Stimulated activated CD4-positive, alpha-beta T cell treated with anti-CD3 and anti-CD28 coated beads, Interleukin-4, amount 100 ng/mL, for 48 hours (primary cell): ENCODE measurements at places on chromosomes 12 and 14.

GRCh38 chr14:59100205-59100604 lies 88.3 kb upstream of the DAAM1 start:
- no peak for DNase-seq

DNA sequence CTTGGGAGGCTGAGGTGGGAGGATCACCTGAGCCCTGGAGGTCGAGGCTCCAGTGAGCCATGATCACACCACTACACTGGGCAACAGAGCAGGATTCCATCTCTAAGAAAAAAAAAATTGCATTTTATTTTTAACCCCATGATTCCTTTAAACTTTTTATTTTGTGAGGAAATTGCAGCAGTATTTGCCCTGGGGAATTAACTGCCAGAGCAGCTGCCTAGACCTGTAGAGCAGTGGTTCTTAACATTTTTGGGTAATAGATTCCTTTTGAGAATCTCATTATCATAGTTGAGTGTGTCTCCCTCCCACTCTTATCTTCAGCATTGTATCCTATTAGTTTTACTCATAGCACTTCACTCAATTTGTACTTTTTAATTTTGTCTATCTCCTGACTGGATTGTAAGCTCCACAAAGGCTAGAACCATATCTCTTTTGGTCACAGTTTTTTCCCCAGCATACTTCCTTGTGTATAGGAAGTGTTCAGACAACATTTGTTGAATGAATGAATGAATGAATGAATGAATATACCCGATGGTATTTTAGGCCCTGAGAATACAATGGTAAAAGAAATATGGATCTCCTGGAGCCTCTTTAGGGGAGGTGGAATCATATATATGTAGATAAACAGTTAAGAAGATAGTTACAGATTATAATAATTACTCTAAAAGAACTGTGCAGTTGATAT lies 40.6 kb downstream of the BRMS1L start:
- no peak for DNase-seq

GRCh38 chr12:27331927-27332324 lies 710 bp upstream of the BMAL2 start:
- DNase-seq, result no peak

- no peak for DNase-seq
Measured at GRCh38 chr12:31832740-31833729, 104.2 kb upstream of the AMN1 start.

- DNase-seq, result no peak
Measured at GRCh38 chr12:47378222-47378582, 298.4 kb upstream of the AMIGO2 start.

GRCh38 chr12:119980242-119980641 lies 8.8 kb upstream of the BICDL1 start:
- DNase-seq, result no peak

DNA sequence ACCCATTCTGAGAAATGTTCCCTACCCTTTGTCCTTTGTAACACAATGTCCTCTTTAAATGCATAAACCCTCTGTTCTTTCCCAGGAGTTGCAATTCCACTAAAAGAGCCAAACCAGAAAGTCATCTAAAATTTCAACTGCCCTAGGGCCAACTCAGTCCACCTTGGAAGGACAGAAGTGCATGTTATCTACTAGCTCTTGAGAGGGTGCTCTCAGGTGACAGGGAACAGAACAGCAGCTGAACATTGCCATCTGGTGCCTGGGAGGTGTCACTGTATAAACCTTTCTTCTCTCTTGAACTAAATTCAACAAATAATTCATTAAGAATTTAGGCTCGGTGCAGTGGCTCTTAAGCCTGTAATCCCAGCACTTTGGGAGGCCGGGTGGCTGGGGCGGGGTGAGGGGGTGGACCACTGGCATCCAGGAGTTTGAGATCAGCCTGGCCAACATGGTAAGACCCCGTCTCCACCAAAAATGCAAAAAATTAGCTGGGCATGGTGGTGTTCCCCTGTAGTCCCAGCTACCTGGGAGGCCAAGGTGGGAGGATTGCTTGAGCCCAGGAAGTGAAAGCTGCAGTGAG lies 10.3 kb upstream of the FERMT2 start:
- peak; percentile 19 for DNase-seq

DNA sequence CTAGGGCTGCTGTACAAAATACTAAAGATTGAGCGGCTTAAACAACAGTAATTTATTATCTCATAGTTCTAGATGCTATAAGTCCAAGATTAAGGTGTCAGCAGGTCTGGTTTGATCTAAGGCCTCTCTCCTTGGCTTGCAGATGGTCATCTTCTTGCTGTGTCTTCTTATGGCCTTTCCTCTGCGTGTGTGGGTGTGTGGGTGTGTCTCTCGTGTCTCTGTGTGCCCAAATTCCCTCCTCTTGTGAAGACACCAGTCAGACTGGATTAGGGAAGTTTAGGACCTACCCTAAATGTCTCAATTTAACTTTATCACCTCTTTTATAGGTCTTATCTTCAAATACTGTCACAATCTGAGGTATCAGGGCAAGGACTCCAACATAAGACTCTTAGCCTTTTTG lies 28.3 kb downstream of the DDHD1 start:
- no peak for DNase-seq

GRCh38 chr14:68634874-68635595 lies 157.8 kb downstream of the ZFP36L1 start:
- no peak for DNase-seq

DNA sequence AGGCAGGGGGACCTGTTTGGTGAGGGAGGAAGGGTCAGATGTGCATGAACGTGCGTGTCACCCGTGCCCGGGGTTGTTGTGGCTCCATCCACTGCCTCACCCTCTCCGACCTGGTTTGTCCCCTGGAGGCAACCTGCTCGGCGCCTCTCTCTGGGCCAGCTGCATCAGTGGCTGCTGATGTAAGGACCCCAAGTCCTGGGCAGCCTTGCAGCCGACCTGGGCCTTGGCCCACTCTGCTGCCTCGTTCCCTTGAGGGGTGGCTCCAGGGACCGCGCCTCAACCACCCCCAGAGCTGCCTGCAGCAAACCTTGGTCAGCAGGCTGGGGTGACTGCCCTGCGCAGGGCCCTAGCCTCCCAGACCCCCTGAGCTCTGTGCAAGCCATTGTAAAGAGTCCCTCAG lies 351.7 kb downstream of the TMEM121 start:
- no peak for DNase-seq

DNA sequence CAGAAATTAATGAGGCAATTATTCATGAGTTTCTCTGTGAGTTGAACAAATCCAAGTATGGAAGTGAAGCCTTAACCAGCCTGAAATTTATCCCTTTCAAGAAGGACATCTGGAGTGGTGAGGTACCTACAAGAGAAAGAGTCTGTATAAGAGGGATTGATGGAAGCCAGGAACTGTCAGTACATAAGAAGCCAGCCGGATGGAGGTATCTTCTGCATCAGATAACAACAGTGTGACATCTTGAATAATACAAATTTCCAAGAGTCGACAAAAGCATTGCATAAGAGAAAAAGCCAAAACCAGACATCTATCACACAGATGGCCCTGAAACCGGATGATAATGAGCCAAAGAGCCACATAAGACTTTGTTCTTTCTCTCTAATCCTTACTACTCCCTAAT lies 781.2 kb downstream of the FLRT2 start:
- DNase-seq, result no peak

DNA sequence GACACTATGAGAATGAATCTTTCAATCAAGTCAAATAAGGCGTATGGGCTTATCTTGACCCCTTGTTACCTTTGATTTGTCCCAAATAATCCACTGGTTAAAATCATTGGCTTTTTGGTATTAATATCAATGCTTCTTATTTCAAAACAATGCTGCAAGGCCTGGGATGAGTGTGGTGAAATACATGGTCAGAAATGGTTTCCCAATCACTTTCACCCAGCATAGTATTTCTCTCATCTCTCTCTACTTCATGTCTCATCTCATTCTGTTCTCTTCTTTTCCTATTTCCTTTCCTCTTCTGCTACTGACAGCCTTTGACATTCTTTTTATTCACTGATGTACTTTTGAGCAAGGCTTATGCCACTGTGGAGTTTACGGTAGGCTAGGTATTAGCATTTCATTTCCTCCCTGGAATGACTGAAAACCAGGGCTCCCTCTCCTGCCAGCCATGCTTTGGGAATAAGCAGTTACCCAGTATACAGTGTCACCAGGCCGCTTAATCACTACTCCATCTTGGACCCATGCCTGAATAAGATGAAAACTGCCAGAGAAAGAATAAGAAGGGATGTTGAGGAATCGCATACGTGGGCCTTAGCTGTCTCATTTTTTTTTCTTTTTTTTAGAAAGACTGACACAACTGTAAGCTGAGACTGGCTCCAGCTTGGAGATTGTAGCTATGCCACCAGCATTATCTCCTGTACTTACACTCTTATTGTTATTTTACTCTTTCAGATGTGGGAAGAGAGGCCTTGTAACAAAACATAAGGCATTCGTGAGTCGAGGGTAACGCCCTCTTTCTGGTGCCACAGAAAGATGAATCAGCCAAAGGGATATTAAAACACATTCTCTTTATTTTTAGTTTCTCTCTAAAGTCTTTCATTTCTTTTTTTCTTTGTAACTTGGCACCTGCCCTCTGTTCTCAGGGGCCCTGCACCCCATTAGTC lies 53.5 kb downstream of the IGF1 start:
- DNase-seq, result no peak

DNA sequence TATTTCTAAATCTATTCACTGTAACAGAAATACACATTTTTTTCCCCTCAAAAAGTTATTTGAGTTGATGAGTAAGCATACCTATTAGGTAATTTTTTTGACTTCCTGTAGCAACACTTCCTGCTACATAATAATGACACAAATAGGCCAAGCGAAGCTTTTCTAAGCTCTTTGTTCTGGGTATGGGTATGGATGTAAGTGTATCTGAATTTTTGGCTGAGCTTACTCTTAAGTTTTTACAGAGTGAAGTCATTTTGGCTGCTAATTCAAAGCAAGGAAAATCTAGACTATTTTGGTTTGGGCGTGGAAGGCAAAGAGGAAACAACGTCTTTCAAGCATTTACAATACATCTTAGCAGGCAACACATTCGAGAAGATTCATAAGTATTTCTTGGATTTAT lies 1206.0 kb upstream of the FLRT2 start:
- DNase-seq, result no peak

GRCh38 chr12:93102312-93102711 lies 173.2 kb upstream of the EEA1 start:
- no peak for DNase-seq

DNA sequence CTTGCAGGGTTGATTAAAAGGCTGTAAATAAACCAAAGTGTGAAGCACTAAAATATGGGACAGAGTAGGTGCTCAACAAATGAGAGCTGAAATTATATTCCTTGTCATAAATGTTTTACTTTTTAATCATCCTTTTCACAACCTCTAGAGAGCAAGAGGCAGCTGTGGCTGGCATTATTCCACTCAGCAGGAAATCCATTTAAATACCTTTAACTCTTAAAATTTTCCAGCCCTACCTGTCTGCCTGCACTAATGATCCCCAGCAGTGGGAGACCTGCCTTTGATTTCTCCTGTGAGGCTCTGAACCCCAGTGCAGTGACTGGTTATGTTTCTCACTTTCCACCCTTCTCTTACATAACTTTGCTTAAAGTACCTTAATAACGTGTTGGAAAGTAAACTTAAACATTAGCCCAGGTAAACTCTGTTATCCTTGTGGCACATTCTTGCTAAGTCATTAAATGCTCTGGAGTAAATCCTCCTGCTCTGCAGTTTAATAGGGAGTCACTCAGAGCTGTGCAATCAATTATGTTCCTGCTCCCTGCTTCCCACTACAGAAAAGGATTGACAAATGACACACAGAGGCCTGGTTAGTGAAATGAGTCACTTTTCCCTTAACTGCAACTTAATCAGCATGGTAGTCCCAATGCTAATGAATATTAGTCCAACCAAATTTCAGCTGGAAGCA lies 755.7 kb upstream of the USP15 start:
- no peak for DNase-seq

- DNase-seq, result no peak
Measured at GRCh38 chr14:91732859-91733477, 1.1 kb upstream of the CATSPERB start.
